ENCODE measurements at places on chromosomes 11 and 22. TPM values are rescaled to one million over a fixed set of nuclear protein-coding genes. Genes with fewer than 3 reads are reported as not detected.

VWA5A gene
- total RNA-seq, result 14.6 TPM

DNA sequence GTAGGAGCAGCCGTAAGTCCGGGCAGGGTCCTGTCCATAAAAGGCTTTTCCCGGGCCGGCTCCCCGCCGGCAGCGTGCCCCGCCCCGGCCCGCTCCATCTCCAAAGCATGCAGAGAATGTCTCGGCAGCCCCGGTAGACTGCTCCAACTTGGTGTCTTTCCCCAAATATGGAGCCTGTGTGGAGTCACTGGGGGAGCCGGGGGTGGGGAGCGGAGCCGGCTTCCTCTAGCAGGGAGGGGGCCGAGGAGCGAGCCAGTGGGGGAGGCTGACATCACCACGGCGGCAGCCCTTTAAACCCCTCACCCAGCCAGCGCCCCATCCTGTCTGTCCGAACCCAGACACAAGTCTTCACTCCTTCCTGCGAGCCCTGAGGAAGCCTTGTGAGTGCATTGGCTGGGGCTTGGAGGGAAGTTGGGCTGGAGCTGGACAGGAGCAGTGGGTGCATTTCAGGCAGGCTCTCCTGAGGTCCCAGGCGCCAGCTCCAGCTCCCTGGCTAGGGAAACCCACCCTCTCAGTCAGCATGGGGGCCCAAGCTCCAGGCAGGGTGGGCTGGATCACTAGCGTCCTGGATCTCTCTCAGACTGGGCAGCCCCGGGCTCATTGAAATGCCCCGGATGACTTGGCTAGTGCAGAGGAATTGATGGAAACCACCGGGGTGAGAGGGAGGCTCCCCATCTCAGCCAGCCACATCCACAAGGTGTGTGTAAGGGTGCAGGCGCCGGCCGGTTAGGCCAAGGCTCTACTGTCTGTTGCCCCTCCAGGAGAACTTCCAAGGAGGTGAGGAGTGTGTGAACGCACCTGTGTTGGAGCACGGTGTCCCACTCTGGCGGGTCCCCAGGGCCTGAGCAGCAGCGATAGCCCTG, at the start of gene TAGLN:
TSS of gene TAGLN (plus strand) at position 318 of the 863 bp plus-strand sequence. CDS start 3,644 bp downstream, outside the sequence.
- DNase-seq, result no peak

C11orf65 gene
- total RNA-seq, result 0.32 TPM

NCF4 gene
- 51.0 TPM for total RNA-seq

DNA sequence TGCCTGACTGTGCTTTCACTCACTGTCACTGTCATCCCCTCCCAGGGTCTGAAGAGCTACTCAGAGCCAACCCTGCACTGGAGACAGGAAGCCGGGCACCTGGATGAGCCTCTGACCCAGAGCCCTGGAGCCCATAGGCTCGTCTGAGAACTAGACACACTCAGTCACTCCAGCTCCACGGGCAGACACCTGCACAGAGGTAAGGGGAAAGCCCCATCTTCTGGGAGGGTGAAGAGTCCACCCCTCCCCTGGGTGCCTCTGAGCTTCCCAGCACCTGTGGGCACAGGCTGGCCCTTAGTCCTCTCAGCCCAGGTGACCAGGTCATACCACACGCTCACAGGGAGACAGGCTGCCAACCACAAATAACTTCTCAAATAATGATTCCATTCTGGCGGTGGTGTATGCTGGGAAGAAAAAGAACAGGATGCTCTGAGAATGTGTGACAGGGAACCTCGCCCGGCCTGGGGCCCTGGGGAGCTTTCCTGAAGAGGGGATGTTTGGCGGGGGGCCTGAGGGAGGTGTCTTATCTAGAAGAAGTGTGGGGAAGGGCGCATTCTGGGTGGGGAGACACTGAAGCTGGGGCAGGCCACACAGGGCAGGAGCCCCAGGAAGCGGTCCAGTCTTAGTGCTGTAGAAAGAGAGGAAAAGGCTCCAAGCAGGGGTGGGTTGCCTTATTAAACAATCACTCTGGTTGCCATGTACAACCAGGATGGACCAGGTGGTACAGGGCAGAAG, 5.3 kb downstream of the CCDC157 start:
- DNase-seq, result no peak

ASCL2 gene
- total RNA-seq, result 0.64 TPM

DNA sequence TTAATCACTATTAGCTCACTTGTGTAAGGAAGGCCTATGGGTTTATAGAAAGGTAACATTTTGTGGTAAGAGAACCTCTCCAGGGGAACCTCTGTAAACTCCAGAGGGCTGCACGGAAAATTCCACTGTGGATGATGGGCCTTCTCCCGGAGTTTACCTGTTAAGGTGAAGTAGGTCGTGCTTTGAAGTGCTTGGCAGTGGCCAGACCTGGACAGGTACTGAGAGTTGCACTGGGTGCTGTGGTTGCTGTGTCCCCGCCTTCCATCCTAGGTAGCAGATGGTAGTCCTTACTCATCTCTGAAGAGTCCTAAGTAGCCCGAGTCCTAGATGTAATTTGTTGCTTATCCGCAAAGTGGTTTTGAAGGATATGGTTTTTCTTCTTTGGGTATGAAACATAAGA, 133.4 kb downstream of the TEAD1 start:
- no peak for DNase-seq

OR2AG2 gene
- total RNA-seq, result 0.06 TPM

- no peak for DNase-seq
Measured at GRCh38 chr11:14672635-14673034, 29.0 kb downstream of the PDE3B start.

GRCh38 chr11:35012467-35013191, 96.2 kb downstream of the PDHX start:
- DNase-seq, result no peak

DNA sequence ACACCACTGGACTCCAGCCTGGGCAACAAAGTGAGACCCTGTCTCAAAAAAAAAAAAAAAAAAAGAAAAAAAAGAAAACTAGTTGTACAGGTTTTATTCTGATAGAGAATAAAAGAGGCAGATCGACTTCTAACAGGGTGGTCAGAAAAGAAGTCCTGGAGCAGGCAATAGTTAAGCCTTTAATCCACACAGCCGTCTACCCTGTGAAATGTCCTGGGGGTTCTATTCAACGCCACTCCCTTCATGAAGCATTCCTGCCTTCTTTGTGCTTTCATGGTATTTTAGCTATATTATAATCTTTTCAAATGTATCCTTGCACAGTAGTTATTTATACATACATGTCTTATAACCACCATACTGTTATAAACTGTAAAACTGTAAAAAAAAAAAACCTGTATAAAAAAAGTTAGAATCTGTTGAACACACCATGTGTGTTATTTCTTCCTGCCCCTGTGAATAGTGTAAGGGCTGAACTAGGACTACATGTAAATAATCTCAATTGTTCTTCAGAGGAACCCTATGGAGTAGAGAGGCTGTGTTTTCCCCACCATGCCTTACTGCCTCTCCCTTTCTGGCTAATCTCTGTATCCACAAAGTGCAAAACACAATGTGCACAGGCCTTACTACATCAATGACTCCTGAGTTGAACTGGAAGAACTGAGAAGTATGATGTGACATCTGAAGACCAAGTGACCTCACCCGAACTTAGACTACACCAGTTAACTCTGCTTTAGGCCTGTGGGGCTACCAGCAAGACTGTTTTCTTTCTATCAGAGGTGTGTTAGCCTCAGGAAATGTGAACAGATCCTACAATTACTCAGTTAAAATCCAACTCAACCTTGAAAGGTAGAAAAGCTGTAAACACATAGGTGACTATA, 25.3 kb downstream of the PRCP start:
- DNase-seq, result no peak

HEPHL1 gene
- not detected for total RNA-seq
